GM04503 (cell line): ENCODE measurements at places on chromosomes 1 and 21.

- DNase-seq: no peak
Observed at GRCh38 chr1:236147521-236148469, 5.5 kb downstream of the GPR137B start.

DNA sequence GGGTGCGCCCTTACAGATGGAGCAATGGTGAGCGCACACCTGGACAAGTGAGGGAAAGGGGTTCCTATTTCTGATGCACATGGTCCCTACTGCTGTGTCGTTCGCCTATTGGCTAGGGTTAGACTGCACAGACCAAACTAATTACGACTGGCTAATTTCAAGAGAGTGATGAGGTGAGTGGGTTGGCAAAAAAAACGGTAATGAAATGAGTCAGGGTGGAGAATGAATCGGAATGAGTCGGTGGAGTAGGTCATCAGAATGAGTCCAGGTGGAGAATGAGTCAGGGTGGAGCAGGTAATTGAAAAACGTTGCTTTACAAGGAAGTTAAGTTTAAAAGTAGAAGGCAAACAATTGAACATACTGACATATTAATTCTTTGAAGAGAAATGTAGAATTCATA lies 79.8 kb downstream of the WDR4 start:
- no peak for DNase-seq

DNA sequence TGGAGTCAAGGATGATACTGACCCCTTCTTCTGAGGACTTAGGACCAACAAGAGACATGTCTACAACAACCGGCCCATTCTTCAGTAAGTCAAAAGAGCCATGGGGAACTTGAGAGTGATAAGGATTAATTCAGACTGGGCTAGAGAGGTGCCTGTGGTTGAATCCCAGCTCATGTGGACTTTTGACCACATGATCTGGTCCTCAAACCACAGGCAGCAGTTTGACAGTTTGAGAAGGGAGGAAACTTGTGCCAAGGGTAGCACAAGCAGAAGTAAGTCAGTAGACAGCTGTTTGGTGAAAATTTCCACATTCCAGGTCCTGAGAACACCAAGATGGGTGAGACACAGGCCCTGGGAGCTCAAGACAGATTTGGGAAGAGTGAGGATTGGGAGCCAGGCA lies 19.8 kb downstream of the SH3BP5L start:
- DNase-seq: no peak

GRCh38 chr1:155103325-155103724 lies 24.4 kb upstream of the EFNA1 start:
- DNase-seq: no peak

- no peak for DNase-seq
Observed at GRCh38 chr1:166136699-166137401, 30.0 kb downstream of the FAM78B start.

- no peak for DNase-seq
Observed at GRCh38 chr1:81574408-81574807, 226.3 kb upstream of the ADGRL2 start.

- DNase-seq: no peak
Observed at GRCh38 chr1:19786988-19787423, 12.7 kb downstream of the TMCO4 start.

DNA sequence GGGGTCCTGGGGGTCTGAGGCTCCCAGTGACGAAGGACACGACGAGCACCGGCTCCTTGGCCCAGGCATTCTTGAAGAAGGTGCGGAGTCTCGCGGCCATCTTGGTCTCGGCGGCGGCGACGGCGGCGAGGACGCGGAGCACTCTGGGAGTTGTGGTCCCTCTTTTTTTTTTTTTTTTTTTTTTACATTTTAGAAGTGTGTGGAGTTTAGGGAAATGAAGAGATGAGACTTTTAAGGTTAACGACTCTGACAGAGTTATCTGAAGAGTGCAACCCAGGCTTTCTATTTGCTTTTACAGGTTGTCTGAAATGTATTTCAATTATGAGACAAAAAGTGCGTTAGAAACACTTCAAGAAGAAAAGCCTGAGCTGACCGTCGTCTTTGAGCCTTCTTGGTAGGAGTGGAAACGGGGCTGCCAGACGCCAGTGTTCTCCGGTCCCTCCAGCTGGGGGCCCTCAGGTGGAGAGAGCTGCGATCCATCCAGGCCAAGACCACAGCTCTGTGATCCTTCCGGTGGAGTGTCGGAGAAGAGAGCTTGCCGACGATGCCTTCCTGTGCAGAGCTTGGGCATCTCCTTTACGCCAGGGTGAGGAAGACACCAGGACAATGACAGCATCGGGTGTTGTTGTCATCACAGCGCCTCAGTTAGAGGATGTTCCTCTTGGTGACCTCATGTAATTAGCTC lies 9.7 kb downstream of the OR2B11 start:
- peak; percentile 9 for DNase-seq

DNA sequence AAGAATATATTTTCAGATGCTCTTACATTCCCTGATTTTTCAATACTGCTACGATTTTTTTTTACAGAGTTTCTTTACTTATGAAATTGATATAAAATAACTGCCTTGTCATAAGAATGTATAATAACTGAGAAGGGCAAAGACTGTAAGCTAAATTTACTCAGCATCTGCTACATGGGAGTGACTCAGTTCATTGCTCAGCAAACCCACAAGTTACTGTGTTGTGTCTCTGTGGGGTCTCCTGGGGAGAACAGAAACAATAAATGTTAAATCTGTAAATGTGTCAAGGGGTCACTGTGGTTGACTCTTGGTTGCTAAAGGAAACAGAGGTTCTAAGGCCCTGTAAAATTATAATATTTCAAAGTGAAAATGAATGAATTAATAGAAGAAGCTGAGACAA lies 210.3 kb upstream of the CACYBP start:
- peak; percentile 76 for DNase-seq

GRCh38 chr1:171793636-171794035 lies 12.2 kb downstream of the METTL13 start:
- no peak for DNase-seq

- DNase-seq: no peak
Observed at GRCh38 chr1:197673292-197673691, 102.0 kb downstream of the DENND1B start.

DNA sequence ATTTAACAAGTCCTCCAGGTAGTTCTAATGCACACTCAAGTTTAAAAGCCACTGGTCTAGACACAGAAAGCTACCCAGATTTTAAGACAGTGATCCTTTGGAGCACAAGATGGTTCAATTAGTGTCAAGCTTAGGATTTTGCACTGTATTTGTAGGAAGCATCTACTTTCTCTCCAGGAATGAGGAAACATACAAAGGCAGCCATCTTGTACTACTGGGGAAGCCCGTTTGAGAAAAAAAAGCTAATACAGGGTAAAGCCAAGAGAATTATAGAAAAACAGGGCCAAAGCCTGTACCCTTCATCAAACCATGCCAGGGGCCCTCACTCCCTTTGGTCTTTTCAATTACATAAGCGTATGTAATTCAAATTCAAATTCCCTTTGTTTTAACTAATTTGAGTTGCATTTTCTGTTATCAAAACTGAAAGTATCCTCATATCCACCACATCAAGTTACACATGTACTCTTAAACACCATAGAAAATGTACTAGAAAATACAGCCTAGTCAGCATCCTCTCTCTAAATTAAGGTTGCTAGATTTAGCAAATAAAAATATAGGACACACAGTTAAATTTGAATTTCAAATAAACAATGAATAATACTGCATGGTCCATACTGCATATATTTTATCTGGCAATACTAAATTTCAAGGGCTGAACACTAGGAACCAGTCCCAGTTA lies 17.4 kb downstream of the PIK3R3 start:
- no peak for DNase-seq

- peak; percentile 78 for DNase-seq
Observed at GRCh38 chr1:25695771-25696311, 79.2 kb downstream of the MAN1C1 start.

- DNase-seq: no peak
Observed at GRCh38 chr1:93690921-93691789, 9.5 kb upstream of the BCAR3 start.

DNA sequence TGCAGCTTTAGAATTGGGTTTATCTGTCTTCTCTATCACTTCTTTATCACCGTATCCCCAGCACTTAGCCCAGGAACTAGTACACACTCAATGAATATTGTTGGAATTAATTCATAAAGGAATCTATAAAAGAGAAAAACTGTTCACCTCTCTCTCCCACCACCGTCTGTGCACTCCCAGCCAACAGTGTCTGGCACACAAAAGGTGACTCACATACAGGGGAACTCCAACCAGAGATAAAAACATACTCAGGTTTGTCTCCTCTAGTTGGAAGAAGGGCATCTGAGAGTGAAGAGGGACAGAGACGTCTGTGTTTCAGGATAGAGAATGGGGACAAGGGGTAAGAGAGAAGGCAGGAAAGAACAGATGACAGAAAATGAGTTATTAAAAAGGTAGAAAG lies 10.0 kb downstream of the ITLN1 start:
- DNase-seq: no peak

GRCh38 chr1:112511897-112512296 lies 3.1 kb downstream of the WNT2B start:
- DNase-seq: no peak

DNA sequence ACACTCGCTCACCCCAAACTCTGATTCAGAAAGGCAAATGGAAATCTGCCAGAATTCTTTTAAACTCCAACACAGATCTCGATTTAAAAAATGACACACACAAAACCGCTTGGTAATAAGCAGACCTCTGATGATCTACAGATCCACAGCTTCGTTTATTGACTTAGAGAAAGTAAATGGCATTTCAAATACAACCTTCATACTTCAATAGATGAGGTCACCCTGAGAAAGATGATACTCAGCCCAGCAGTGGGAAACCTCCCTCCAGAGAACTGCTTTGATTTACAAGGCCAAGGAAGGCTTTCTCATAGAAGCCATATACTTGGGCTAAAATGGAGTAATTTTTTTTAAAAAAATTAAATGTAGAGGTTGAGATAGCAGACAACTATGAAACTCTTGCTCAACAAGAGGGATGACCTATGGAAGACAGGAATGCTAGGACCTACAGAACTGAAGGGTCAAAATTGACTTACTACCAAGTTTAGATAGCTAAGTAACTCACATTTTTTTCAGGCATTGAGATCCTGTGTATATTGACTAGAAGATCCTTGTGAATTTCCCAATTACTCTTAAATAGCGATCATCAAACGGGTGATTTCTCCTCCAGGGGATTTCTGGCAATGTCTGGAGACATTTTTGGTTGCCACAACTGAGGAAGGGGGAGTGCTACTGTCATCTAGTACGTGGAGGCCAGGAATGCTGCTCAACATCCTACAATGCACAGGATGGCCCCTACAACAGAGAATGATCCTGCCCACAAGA lies 143.9 kb downstream of the CLIC6 start:
- peak; percentile 85 for DNase-seq

DNA sequence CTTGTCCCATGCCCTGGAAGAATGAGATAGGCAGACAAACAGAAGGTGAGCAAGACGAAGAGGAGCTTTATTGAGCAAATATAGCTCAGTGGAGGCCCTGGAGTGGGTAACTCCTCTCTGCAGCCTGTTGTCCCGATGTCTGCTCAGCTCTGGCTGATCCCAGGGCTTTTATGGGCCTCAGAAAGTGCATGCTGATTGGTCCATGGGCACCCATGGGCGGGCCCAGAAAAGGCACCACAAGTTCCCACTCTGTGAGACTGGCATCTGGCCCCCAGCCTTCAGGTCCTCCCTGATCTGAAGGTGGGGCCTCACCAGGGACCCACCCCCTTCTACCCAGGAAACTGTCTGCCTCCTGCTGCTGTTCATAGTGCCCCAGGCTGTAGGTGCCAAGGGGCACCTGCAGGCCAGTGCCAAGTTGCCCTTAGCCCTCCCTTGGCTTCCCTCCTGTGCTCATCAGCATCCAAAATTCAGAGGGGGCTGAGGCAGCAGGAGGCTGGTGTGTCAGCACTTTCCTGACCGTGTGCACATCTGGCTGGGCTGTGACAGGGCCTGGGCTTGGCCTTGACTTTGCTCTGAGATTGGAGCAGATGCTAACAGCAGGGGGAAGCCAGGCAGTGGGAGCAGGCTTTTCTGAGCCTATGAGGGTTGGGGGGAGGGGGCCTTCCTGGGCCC lies 35.4 kb downstream of the ACTL8 start:
- DNase-seq: no peak

DNA sequence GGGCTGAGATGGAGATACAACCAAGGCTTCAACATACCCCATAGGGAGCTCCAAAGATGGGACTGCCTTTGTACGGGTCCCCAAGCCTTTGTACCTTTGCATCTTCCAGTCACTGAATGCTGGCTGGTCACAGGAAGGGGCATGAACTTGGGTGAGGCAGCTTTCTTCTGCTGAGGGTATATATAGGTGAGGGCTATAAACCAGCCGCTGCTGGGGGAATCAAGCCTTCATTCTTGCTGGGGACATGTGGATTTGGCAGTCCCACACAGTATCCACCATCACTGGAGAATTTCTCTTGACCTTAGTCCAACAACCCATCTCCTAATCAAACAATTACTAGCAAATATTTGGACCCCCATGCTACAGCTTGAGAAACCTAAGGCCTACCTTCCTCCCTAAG lies 61.7 kb downstream of the CCDC185 start:
- DNase-seq: no peak

GRCh38 chr1:230857077-230857476 lies 11.2 kb downstream of the C1orf198 start:
- no peak for DNase-seq

- DNase-seq: no peak
Observed at GRCh38 chr1:186611156-186611555, 69.1 kb downstream of the PTGS2 start.

- no peak for DNase-seq
Observed at GRCh38 chr1:220682901-220683576, 7.1 kb upstream of the C1orf115 start.

- DNase-seq: no peak
Observed at GRCh38 chr1:45258059-45258650, 51.8 kb upstream of the ZSWIM5 start.

- DNase-seq: no peak
Observed at GRCh38 chr1:26027716-26028489, 6.3 kb downstream of the EXTL1 start.

GRCh38 chr1:171424494-171424893 lies 60.8 kb upstream of the PRRC2C start:
- no peak for DNase-seq

GRCh38 chr1:232174306-232174705 lies 455.6 kb downstream of the SIPA1L2 start:
- DNase-seq: no peak

DNA sequence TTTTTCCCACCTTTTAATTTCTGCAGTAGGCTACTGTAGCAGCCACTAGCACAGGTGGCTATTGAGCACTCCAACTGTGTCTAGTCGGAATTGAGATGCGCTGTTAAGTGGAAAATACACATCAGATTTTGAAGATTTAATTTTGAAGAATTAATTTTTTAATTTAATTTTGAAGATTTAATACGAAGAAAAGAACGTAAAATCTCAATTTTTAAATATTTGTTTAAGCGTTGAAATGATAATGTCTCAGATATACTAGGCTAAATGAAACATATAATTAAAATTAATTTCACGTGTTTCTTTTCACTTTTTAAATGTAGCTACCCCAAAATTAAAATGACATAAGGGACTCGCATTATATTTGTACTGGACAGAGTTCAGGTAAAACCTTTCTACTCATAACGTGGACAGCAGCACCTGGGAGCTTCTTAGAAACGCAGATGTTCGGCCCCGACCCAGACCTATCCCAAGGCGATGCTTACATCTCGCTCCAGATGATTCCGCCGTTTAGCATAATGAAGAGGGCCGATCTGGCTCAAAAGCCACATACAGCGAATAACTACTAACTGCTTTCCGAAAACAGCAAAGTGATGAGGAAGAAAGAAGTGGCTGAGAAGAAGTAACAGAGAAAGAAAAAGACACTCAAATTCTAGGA lies 717 bp downstream of the CRYZL1 start:
- no peak for DNase-seq

- no peak for DNase-seq
Observed at GRCh38 chr1:184036517-184036949, 995 bp downstream of the COLGALT2 start.
